T follicular helper cell (primary cell): ENCODE measurements at places on chromosomes 16 and 17.

GRCh38 chr16:73228649-73229048, 180.7 kb upstream of the ZFHX3 start:
- DNase-seq, result no peak

GRCh38 chr17:1744551-1745512, 2.2 kb downstream of the SERPINF2 start:
- no peak for DNase-seq

GRCh38 chr16:73746554-73746953, 550.1 kb upstream of the PSMD7 start:
- DNase-seq, result no peak

- no peak for DNase-seq
Observed at GRCh38 chr17:57534863-57535248, 210.2 kb downstream of the CCDC182 start.

- no peak for DNase-seq
Observed at GRCh38 chr17:7016886-7017826, 4.7 kb downstream of the RNASEK start.

- DNase-seq, result no peak
Observed at GRCh38 chr16:49355933-49356665, 17.5 kb upstream of the C16orf78 start.

DNA sequence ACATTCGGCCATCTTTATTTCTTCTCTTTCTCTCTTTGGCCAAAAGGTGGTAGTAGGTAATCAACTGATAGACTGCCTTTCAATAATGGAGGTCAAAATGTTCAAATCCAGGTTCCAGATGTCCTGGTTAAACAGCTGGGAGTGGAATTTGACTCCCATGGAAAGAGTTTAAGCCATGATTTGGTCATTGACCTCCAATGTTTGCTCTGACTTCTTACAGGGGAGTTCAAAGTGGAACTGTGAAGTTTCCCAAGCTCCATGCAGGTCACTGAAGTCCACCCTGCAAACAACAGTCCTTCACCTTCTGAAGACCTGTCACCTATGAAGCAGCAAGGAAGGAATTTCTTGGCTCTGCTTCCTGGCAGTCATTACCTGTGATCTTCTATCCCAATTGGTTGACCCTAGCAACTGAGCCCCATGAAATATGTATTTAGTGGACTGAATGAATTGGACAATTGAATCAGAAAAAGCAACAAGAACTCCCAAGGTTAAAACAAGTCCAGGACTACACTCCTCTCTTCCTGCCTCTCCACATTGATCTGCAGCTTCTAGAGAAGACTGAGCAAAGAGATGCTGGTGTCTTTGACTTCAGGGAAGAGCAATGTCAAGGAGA, 28.0 kb upstream of the SOX9 start:
- no peak for DNase-seq

DNA sequence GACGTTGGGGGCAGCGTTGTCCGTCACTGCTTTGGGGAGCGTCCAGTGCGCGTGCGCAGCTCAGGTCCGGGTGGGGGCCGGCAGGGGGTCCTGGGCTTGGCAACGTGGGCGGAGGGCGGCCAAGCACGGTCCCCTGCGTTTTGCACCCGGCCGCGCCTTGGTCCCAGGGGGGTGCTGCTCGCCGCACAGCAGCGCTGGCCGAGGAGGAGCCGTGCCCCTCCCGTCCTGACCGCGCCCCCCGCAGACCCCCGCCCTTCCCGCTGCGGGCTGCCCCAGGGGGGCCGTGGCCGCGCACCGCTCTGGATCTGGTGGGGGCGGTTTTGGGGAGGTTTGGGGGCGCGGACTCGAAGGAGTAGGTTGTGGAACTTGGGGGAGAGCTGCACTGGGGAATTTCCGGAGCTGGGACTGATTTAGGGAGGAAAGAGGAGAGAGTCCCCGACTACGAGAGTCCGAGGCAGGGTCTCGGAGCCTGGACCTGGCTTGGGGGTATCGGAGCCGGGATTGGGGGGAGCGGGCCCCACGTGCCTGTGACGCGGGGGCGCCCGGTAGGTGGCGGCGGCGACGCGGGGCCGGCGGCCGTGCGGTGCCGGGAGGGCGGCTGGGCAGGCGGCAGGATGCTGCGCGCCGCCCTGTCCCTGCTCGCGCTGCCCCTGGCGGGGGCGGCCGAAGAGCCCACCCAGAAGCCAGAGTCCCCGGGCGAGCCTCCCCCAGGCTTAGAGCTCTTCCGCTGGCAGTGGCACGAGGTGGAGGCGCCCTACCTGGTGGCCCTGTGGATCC, at the start of gene SLC9A5:
SLC9A5 (plus strand) TSS at position 579 of the 777 bp plus-strand sequence; CDS start at position 615, 36 bp downstream.
- no peak for DNase-seq

DNA sequence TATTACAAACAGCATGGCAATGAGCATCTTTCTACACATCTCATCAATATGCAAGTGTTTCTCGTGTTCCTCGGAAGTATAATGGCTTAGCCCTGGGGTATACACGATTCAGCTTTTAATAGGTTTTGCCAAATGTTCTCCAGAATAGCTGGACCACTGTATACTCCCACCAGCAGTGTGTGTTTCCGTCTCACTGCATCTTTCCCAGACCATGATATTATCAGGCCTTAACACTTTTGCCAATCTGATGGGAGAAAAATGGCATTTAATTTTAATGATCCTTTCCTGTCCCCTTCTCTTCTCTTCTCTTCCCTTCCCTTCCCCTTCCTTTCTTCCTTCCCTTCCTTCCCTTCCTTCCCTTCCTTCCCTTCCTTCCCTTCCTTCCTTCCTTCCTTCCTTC, 30.8 kb downstream of the PRKCB start:
- DNase-seq, result no peak
